ENCODE measurements at places on chromosomes 1 and 21.

DNA sequence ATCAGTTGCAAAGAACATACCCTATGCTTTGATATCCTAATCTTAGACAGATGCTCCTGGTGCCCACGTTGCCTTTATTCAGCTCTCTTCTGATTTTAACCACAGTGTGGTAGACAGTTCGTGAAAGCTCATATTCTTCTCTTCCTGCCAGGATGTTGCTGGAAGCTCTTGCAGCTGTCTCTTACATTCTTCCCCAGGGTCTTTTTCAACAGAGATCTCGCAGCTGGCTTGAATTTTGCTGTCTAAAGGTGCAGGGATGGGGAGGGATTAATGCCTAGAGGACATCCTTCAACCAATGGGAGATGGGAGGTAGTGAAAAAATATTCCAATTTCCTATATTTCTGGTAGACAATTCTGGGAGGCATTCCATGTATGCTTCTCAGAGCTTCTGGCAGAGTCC is 150.0 kb upstream of the APP start:
- no peak for DNase-seq

- no peak for DNase-seq
Observed at GRCh38 chr21:16312321-16312720, 582.5 kb downstream of the USP25 start.

DNA sequence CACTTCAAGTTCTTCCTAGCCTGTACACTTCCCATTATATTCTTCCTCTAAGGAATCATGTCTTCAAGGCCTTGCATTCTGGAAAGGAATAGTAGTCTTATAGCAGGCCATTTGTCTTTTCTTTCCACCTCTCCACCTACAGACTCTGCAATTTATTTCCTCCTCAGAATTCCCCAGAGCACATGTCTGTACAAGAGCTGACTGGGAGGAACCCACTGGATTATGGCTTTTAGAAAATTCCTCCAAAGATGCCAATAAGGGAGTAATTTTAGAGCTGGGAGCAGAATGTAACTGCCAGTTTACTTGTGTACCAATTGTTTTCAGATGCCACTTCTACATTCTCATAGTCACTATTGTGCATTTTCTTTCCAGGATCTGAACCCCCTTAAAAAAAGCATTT is 3.4 kb upstream of the PSMG1 start:
- DNase-seq, result no peak

- no peak for DNase-seq
Observed at GRCh38 chr1:185488808-185489207, 171.8 kb upstream of the IVNS1ABP start.

- no peak for DNase-seq
Observed at GRCh38 chr1:55623311-55623710, 408.1 kb upstream of the USP24 start.

DNA sequence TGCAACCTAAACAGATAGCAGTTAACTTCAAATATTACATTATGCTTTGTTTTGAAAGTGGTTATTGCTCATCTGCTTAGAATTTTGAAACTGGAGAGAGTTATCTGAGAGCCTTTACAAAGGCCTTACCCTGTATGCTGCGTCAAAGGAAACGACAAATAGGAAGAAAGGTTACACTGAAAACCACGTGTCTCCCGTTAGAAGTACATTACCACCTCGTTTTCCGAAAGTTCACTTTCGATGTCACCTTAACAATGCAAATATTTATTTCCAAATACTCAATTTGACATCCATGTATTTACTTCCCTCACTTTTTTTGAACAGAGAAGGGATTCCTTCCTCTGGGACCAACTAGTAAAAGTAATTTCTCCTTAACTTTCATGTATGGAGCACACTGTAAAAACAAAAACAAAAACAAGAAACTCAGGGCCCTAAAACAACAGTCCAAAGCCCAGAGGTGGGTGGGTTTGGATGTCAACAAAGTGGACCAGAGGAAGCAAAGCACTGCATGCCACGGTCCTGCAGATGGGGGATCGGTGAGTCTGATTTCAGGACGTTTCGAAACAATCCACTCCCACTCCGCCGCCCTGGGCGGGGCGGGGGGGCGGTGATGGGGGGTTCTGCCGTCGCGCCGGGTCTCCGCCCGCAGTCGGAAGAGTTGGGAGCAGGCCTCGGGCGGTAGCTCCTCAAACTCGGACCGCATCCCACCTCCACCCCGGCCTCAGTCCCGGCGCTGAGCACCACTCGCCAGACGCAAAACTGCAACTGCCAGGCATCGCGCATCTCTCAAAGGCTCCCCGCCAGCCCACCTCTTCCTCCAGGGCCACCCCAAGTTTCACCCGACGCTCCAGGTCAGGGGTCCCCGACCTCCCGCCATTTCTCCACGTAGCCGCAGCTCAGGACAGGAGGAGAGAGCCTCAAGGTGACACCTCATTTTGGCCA is 841 bp downstream of the ADSS2 start:
- peak; percentile 17 for DNase-seq

- no peak for DNase-seq
Observed at GRCh38 chr21:33685613-33686197, 43.4 kb downstream of the ITSN1 start.

DNA sequence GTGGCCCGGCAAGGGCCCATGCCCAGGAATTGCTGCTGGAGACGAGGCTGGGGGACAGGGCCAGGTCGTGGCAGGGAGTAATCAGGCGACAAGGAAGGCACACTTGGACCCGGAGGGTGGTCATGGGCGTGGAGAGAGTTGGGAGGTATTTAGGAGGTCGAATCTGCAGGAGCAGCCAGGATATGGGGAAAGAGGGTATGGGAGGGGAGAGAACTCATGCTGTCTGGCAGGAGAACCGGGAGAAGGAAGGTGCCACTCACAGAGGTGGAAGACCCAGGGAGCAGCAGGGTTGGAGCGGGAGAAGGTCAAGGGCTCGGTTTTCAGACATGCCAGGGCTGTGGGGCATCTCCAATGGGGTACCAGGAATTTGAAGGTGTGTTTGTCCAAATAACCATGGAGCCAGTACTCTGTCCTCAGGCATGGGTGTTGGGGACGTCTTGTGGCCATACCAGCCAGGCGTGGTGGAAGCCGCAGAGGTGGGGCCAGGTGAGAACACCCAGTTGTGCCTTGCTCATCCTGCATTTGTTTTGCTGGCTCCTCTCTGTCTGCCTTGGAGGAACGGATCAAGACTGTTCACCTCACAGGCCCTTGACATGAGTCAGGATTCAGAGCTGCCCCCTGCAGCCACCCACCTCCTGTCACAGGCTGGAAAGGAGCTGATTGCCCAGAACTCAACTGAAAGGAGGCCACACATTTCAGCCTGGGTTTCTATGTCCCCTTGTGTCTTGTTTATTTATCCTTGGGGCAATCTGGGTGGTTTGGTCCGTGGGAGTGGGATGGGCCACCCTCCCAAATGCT is 111.6 kb downstream of the SPSB1 start:
- DNase-seq, result no peak

DNA sequence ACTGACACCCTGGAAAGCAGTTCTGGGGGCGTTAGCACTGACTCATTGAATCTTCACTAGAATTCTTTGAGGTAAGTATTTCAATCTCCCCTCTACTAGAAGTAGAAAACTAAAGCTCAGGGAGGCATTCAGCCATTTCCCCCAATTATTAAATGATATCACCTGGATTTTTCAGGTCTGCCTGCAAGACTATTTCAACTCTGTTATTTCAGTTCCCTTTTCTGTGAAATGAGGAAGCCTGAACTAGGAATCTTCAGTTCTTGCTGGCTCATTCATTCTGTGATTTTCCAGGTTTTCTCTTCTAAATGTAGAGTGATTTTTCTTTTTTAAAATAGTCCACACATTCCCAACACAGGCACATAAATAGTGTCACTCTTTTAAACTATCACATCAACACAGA is 337.0 kb upstream of the NR5A2 start:
- DNase-seq, result no peak

DNA sequence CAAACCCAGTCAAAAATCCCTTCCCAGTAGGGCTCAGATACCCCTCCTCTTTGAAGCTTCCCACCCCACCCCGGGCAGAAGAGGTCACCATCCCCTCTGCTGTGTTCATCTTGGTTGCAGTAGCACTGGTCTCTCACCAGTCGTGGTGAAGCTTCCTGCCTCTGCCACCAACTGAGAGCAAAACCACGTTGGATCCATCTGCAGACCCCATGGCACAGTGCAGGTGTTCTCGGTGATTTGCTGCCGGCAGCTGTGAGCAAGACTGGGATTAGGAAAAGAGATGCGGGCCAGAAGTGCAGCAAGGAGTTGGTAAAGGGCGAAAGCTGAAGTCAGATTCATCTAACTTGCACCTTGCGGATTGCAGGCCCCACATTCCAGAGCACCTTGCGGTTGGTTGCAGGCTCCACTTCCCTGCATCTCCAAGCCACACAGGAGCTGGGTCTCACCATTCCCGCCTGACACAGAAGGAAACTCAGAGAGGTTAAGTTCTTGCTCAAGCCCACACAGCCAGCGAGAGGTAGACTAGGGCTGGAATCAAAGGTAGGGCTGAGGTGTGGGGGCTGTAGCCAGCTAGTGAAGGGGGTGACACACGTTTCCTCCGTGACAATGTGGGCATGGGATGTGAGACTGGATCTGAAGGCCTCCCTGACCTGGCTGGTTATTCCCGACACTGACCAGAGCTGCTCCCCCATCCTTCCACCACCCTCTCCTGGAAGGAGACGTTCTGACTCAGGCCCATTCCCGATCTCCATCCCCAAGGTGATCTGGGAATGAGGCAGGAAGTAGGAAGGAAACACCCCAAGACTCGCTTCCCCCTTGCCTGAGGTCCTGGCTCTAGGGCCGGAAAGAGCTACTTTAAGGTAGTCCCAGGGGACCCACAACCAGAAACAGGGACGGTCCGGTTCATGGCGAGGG is 3.3 kb upstream of the FAM110D start:
- no peak for DNase-seq

DNA sequence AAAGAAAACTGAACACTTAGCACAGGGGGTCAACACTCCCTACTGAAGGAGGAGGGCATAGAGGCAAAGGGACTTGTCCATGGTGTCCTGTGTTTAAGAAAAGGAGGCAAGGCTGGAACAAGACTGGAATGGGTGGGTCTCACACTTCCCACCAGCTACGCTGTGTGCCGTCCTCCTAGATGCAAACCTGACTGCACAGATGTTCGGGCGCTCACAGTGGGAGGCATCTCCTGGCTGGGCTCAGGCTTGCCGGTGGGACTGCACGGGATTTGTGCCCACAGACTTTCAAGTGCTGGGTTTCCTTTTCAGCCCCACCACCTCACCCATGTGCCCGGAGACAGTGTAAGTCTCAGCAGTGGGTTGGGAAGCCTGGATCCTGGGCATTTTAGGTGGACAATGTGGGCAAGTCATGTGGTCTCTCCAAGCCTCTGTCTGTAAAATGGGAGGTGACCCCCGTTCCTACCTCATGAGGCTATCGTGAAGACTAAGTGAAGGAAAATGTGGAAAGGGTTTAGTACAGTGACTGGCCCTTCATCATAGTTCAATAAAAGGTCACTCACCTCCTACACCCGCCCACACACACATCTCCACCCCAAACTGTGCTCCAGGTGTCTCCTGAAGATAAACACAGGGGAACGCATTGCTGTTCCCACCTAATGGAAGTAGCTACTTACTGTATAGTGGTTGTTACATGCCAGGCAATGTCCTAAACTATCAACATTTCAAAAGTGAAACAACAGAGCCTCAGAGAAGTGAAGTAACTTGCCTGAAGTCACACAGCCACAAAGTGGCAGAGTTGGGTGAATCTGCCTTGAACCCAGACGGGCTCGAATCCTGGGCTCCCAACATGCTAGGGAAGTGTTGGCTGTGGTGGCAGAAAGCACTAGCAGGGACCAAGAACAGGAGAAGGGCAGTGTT is 36.0 kb downstream of the ATP1A1 start:
- no peak for DNase-seq

- DNase-seq, result no peak
Observed at GRCh38 chr1:29461115-29461739, 224.9 kb downstream of the PTPRU start.

- no peak for DNase-seq
Observed at GRCh38 chr1:47382399-47382983, 33.6 kb upstream of the FOXE3 start.

- no peak for DNase-seq
Observed at GRCh38 chr1:27634177-27634984, 604 bp downstream of the FGR start.

- DNase-seq, result no peak
Observed at GRCh38 chr21:14685568-14685967, 139.5 kb upstream of the SAMSN1 start.

DNA sequence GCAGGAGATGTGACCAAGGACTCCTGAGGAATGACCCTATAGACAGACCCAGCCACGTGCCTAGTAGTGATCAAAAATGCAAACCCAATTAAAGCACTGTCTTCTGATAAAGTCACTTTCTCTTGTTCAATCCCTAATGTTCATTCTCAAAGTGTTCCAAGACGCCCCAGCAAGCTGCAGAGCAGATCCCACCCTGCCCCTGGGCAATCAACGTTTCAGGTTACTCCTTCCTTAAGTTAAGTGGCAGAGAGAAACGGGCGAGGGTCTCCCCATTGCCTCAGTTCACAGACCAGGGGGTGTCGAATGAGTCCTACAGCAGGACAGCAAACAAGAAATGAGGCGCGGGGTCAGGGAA is 699 bp upstream of the RGS2 start:
- no peak for DNase-seq

- no peak for DNase-seq
Observed at GRCh38 chr1:219427989-219428388, 184.9 kb downstream of the ZC3H11B start.

GRCh38 chr1:187270256-187270655 is 441.5 kb downstream of the PLA2G4A start:
- no peak for DNase-seq

- no peak for DNase-seq
Observed at GRCh38 chr1:53024117-53024516, 37.9 kb upstream of the PODN start.

DNA sequence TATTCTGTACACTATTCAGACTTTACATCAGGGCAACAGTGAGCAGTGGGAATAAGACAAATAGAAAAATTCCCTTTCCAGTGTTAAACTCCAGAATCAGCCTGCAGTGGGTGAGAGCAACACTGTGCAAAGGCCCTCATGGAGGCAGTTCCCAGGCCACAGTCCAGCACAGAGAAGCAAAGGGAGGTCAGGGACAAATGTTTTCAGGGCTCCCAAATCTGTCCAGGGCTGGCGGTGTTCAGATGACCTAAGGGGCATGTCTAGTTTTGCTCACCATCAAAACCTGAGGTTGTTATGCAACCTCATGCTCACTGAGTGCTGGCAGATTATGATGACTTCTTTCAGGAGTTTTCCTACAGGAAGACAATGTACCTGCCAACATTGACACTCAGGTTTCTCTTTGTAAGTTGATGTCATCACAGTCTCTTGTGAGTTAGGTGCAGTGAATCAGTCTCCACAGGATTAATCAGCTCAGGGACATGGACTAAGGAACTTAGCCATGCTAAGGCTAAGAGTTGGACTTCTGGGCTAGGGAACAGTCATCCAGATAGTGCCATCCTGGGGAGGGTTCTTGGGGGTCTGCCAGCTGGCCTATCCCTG is 3.6 kb upstream of the LCE5A start:
- no peak for DNase-seq
